Activated CD4-positive, alpha-beta T cell treated with anti-CD3 and anti-CD28 coated beads, Interleukin-10, Interleukin-2, amounts not matched to agents 100 ng/mL and 50 ng/mL, durations not matched to agents 16 hours and 8 hours (primary cell): ENCODE measurements at places on chromosomes 7 and 10.

- DNase-seq = no peak
Measured at GRCh38 chr7:39528849-39529248, 37.4 kb upstream of the YAE1 start.

GRCh38 chr7:96719164-96719563 is 9.5 kb upstream of the SEM1 start:
- no peak for DNase-seq

GRCh38 chr7:91357379-91357778 is 93.1 kb downstream of the FZD1 start:
- DNase-seq = no peak

GRCh38 chr10:74855027-74855426 is 28.6 kb downstream of the KAT6B start:
- DNase-seq = no peak

GRCh38 chr10:131430716-131431412 is 119.3 kb upstream of the TCERG1L start:
- no peak for DNase-seq

- peak; percentile 95 for DNase-seq
Measured at GRCh38 chr7:5694912-5695726, 86.3 kb downstream of the RNF216 start.

DNA sequence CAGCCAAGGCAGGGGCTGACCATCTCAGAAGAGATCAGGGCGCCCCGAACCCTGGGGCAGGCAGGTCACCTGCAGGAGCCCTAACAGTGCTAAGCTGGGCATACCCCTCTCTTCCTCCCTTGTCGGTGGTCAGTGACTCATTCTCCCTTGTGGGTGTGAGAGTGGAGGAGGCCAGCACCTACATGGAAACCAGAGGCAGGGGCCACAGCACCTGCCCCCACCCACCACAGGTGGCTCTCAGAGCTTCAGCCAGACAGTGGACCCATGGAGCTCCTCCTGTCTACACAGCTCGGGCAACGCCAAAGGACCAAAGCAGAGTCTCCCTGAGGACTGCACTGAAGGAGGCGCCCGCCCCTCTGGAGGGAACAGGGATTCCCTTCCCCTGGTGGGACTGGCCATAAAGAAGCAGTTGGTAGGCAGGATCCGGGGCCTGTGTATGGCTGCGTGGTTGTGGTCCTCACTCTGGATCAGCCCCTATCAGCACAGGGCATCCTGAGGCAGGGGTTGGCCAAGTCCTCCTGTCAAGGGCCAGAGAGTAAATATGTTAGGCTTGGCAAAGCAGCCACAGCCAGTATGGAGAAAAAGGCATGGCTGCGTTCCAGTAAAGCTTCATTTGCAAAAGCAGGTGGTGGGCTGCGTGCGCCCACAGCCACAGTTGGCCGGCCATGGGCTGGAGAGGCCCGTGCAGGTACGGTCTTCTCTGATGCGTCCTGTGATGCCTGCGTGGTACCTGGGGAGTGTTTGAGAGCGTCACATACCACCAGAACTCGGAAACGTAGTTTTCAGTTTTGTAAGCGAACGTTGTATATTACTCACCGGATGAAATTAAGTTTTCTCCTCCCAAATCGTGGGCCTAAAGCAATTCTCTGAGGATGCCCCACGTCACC is 198.2 kb downstream of the EBF3 start:
- no peak for DNase-seq

GRCh38 chr10:28569506-28570159 is 36.7 kb downstream of the WAC start:
- peak; percentile 37 for DNase-seq

- DNase-seq = peak; percentile 66
Measured at GRCh38 chr10:22648547-22648961, 65.8 kb downstream of the PIP4K2A start.

DNA sequence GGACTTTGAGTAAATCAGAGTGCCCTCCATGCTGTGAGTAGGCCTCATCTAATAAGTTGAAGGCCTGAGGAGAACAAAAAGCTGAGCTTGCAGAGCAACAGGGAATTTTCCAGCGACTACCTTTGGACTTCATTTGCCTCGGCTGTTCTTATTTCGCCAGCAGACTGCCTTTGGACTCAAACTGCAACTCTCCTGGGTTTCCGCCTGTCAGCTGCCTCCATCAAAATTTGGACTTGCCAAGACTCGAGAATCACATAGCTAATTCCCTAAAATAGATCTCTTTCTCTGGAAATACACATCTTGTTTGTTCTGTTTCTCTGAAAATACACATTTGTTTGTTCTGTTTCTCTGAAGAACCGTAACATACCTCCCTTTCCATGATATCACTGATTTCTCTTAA is 93.8 kb downstream of the ITGB8 start:
- DNase-seq = no peak

DNA sequence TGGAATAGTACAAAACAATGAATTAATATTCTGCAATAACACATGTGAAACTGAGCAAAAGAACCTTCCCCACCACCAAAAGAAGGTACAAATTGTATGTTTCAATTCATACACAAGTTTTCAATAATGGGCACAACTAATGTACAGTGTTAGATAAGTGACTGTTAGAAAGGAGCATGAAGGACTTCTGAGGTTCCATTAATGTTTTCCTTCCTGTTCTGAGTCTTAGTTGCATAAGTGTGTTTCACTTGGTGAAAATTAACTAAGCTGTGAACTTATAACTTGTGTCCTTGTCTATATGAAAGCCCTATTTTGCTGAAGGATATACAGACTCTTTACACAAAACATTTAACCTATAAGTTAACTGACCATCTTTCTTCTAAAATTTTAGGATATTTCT is 8.2 kb downstream of the GSAP start:
- no peak for DNase-seq

GRCh38 chr7:158411232-158411950 is 176.2 kb downstream of the PTPRN2 start:
- DNase-seq = no peak

- DNase-seq = no peak
Measured at GRCh38 chr10:35394411-35394851, 58.1 kb downstream of the CCNY start.

GRCh38 chr7:23213755-23214154 is 31.9 kb downstream of the NUP42 start:
- no peak for DNase-seq

- no peak for DNase-seq
Measured at GRCh38 chr7:158976468-158976848, 120.1 kb downstream of the DYNC2I1 start.

DNA sequence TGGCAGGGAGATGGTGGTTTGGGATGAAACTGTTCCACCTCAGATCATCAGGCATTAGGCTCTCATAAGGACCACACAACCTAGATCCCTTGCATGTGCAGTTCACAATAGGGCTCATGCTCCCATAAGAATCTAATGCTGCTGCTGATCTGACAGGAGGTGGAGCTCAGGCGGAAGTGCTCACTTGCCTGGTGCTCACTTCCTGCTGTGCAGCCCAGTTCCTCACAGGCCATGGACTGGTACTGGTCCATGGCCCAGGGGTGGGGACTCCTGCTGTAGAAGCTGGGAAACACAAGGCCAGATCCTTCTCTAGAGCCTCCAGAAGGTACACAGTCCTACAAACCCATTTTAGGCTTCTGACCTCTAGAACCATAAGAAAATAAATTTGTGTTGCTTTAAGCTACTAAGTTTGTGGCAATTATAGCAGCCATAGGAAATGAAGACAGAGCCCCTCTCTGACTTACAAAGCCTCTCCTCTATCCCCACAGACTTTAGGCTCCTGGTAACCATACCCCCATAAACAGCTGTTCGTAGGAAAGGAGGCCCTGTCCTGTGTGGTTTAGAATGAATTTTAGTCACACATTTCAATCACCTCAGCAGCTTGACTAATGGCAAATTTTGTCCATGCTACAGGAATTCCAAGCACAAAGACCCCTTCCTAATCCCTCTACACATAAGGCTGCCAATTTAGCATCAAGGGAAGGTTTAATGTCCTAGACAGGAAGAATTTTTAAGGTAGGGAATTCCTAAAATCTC is 206.1 kb upstream of the PHYHIPL start:
- DNase-seq = no peak

DNA sequence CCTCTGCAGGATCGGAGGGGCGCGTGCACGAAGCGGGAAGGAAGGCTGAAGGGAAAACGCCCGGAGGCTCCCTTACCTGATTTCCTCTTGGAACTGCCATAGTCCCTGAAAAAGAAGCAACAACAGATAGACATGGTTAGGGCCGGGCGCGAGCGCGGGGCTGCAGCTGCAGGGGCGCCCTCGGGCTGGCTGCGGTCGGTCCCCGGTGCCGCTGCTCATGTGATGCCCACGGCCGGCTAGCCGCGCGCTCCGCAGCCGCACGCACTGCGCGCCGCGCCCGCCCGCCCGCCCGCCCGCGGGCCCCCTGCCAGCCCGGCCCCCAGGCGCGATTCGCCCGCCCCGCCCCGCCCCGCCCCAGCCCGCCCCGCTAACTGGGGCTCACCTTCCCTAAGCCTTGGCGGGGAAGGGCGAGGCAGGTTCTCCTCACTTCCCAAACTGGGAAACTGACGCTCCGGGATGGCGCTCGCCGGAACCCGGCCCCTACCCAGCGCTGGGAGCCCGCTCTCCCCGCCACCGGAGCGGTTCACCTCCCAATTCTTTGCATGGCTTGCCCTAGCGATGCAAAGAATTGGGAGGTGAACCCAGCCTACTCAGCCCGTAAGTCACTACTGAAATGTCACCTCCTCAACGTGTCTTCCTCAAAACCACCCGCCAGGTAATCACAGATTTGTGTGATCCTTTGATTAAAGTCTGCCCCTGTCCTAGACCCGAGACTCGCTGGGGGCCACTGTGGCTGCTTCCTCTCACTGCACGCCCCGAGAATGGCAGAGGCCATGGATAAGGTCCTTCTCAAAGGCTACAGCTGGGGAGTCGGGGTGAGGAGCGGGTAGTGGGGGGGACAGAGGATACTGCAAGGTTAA is 162.2 kb downstream of the SH3PXD2A start:
- DNase-seq = peak; percentile 30

DNA sequence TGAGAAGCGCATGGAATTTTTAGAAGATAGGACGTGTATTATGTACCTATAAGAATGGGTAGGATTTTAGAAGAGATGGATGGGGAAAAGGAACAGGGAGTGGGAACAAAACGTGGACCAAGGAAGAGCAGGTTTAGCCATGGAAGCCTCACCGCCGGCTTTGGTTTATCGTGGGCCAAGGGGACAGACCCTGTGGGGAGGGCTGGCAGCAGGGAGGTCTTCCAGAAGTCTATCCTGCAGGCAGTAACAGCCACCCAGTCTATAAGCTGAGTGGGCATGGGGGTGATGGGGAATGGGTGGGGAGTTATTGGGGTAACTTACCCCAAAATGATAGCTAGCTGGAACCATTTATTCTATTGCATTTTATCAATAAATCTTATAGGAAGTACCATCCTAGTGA is 44.9 kb downstream of the IKZF1 start:
- no peak for DNase-seq

- no peak for DNase-seq
Measured at GRCh38 chr10:28328346-28328745, 25.5 kb upstream of the MPP7 start.

GRCh38 chr7:26439521-26440232 is 148.0 kb downstream of the SNX10 start:
- DNase-seq = no peak

DNA sequence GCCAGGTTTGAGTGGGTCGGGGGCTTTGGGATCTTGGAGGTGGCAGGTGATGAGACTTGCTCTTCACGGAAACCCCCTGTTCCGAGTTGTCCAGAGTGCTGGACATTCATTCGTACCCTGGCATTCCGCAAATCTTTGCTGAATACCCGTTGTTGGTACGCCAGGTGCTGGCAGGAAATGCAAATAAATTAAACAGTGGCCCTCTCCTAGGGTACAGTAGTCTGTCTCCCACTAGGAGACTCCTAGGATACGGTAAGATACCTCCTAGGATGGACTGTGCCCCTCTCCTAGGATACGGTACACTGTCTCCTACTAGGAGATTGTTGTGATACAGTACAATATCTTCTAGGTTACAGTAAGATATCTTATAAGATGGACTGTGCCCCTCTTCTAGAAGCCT is 544 bp downstream of the SEC23IP start:
- DNase-seq = no peak

GRCh38 chr10:1643161-1643907 is 94.0 kb downstream of the ADARB2 start:
- DNase-seq = peak; percentile 60
